ENCODE measurements at places on chromosomes 1 and 21. TPM values are rescaled to one million over a fixed set of nuclear protein-coding genes. Genes with fewer than 3 reads are reported as not detected.

DNA sequence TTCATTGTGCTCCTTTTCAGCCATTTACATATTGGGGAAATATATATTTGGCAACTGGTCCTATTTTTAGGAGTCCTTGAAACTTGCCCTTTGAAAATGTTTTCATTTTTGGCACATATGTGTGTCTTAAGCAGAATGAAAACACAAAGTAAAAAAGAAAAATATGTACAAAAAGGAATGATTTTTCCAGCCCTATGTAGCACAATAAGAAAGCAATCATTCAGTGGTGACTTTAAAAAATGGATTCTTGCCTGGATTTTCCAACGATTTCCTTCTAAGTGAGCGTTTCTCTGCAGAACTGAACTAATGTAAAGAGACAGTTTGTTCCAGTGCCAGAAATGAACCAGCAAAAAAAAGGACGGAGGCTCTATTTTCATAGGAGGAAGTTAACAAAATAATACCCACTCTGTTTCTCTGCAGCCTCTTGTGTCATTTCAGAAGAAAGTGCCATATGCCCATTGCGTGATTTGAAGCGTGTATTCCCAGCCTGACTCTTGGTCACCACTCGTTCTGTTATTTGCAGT, 340.1 kb downstream of the SETD4 start:
- DNase-seq: no peak

DNA sequence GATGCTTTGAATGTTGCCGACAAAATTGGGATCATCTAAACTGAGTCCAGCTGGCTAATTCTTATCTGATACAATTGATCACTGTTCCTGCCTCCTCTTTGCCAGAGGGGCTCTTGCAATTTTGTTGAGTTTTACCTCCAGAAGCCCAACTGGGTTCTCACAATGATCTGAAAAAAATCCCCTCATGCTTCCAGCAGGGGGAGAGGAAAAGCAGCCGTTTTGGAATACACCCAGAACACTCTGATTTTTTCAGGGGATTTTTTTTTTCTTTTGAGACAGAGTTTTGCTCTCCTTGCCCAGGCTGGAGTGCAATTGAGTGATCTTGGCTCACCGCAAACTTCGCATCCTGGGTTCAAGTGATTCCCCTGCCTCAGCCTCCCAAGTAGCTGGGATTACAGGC, 13.9 kb upstream of the RERE start:
- DNase-seq: no peak

DNA sequence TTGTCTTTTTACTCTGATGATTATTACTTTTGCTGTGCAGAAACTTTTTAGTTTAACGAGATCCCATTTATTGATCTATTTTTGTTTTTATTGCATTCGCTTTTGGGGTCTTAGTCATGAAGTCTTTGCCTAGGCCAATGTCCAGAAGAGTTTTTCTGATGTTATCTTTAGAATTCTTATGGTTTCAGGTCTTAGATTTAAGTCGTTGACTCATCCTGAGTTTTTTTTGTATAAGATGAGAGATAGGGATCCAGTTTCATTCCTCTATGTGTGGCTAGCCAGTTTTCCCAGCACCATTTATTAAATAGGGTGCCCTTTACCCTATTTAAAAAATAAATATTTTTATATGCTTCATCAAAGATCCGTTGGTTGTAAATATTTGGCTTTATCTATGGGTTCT, 13.2 kb downstream of the MAN1C1 start:
- DNase-seq: no peak

- DNase-seq: no peak
Measured at GRCh38 chr1:162264108-162264507, 112.5 kb downstream of the SPATA46 start.

DNA sequence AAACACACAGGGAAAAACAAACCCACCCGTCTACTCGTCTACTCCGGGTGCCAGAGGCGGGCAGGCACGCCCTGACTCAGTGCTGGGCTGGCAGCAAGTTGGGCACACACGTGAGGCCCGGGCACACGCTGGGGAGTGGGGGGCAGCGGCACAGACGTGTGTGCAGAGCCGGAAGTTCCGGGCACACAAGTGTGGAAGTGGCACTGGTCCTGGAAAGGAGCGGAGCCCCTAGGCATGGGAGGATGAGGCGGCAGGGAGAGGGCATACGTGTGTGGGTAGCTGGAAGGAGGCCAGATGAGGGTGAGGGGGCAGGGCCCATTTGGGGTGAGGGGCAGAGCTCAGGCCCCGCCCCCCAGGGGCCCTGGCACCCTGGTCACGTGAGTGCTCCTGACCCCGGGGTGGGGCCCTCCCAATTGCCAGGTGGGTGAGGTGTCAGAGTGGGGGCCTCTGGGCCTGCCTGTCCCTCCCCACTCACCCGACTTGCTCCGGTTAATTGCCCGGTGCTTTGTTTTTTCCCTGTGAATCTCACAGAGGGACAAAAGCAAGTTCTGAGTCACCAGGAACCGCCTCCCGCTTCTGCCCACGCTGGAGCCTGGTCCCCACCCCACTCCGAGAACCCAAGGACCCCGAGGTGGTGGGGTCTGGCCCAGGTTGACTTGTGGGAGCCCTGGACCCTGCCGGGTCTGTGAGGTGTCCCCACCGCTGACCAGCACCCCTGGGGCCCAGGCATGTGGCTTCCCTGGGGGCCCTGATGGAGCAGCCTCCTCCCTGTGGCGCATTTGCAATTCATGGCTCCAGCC, 104.8 kb upstream of the CASZ1 start:
- DNase-seq: no peak

DNA sequence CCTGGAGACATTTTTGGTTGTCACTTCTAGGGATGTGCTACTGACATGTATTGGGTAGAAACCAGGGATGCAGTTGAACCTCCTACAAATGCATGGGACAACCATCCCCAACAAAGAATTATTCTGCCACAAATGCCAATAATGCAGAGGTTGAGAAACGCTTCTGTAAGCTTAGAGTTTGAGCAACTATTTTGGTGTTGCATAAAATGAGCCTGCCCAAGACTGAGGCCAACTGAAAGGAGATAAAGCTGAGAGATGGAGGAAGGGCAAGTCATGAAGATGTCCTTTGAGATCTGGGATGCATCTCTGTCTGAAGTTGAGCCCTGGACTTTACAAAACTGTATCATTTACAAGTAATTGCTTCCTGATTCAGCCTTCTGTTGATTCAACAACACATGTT, 106.9 kb downstream of the KCNJ15 start:
- DNase-seq: no peak

LIN28A gene
- polyA plus RNA-seq: not detected

ACTA1 gene
- not detected for polyA plus RNA-seq
